ENCODE measurements at places on chromosomes 2 and 18.

- no peak for DNase-seq
These were observed 9.0 kb upstream of the CIB4 start for GRCh38 chr2:26649992-26650712.

- no peak for DNase-seq
These were observed 43.6 kb downstream of the MC2R start for GRCh38 chr18:13871701-13872100.

DNA sequence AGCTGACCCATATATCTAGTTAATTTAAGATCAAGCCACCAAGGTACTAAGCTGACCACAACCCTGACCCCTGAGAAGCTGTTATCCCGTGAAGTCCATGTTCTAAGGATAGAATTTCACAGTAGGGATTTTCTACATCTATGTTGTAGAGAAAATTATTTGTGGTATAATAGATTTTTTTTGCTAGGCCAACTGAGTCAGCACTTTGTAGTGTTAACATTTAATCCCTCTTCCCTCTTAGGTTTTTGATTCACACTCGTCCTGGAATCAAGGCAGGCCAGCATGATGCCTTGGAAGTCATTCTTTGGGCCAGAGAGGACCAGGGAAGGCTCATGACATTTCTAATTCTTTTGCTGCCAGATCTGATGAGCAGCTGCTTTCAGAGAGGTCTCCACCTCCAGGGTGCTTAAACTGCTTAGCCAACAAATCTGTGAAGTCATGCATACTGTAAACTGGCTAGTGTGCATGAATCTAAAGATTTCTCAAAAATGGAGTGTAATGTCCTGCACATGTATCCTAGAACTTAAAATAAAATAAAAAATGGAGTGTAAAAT is 102.5 kb downstream of the RBM43 start:
- no peak for DNase-seq

- no peak for DNase-seq
These were observed 70.7 kb downstream of the LIPG start for GRCh38 chr18:49632588-49632987.

DNA sequence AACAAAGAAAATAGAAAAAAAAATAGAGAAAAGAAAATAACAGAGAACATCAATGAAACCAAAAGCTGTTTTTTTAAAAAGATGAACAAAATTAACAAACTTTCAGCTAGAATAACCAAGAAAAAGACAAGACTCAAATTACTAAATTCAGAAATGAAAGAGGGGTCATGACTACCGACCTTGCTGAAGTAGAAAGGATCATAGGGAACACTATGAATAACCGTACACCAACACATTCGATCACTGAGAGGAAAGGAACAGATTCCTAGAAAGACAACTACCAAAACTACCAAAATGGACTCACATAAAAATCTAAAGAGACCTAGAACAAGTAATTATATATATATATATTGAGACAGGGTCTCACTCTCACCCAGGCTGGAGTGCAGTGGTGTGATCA is 37.4 kb upstream of the DTNB start:
- DNase-seq, result no peak
